ENCODE measurements at places on chromosomes 2 and 18. TPM values are rescaled to one million over a fixed set of nuclear protein-coding genes. Genes with fewer than 3 reads are reported as not detected.

- no peak for DNase-seq
Measured at GRCh38 chr18:43485545-43485963, 208.3 kb upstream of the SYT4 start.

DNA sequence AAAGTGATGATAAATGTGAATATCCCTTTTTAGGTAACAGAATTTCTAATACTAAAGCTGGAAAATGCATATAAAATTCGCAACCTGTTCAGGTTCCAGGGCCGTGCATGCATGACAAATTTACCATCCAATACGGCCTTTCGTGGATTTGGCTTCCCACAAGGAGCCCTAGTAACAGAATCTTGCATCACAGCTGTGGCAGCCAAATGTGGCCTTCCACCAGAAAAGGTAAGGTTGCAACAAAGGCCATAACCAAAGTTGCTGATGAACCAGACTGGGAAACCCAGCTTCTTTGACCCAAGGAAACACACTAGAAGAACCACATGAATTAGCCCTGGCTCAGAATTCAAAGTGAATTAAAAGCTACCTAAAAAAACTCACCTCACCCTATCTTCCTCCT, 49.6 kb upstream of the BZW1 start:
- DNase-seq, result no peak

- DNase-seq, result no peak
Measured at GRCh38 chr2:11013196-11013595, 101.5 kb downstream of the KCNF1 start.

GRCh38 chr2:102238039-102238756, 51.4 kb downstream of the IL1RL2 start:
- DNase-seq, result no peak

GRCh38 chr2:190562121-190562520, 27.6 kb upstream of the NEMP2 start:
- DNase-seq, result no peak

GRCh38 chr2:70663411-70663810, 104.6 kb downstream of the ADD2 start:
- DNase-seq, result no peak

DNA sequence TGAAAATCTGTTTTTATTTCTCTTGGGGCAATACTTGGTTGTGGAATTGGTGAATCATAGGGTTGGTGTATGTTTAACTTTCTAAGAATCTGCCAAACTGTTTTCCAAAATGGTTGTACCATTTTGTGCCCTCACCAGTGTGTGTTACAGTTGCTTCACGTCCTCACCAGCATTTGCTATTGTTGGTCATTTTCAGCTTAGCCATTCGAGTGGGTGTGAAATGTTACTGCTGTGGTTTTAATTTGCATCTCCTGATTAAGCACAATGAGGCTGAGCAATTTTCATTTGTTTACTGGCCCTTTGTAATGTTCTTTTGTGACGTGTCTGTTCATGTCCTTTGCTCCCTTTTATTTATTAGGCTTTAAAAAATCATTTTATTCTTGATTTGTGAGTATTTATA, 49.7 kb downstream of the FOSL2 start:
- DNase-seq, result no peak

- DNase-seq, result no peak
Measured at GRCh38 chr2:36480028-36480427, 117.9 kb downstream of the FEZ2 start.

DNA sequence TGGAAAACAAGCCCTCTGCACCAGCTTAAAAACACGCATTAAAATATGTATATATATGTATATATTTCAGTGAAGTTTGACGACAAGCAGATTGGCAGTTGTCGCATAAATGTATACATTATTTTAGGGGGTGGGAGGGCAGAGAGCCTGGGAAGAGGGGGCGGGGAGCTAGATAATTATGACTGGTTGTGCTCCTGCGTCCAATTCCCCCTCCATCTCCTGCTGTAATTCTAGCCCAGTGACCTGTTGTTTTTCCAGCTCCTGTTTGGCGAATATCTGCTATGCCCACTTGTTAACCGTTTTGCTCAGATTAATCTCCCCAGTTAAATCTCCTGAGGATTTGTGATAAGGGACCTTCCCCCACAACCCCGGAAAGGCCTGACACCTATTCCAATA, 656 bp downstream of the UNC80 start:
- no peak for DNase-seq

The ACVR1C gene
- 13.7 TPM for total RNA-seq

The TRIM43B gene
- not detected for total RNA-seq

The HOXD4 gene
- total RNA-seq, result 20.5 TPM

The ACTR1B gene
- total RNA-seq, result 66.8 TPM
